ENCODE measurements at places on chromosomes 16 and 17. TPM values are rescaled to one million over a fixed set of nuclear protein-coding genes. Genes with fewer than 3 reads are reported as not detected.

CHST5 gene
- total RNA-seq: 0.10 TPM

CXCL16 gene
- total RNA-seq: 20.2 TPM

MAF gene
- 0.72 TPM for total RNA-seq

MT1A gene
- 15.7 TPM for total RNA-seq

CHAD gene
- not detected for total RNA-seq

GNG13 gene
- not detected for total RNA-seq

ALDH3A1 gene
- total RNA-seq: 843 TPM

PRR11 gene
- total RNA-seq: 47.6 TPM

CRYBA1 gene
- total RNA-seq: not detected

HOXB6 gene
- 6.1 TPM for total RNA-seq

NOD2 gene
- not detected for total RNA-seq

SLFN11 gene
- 5.7 TPM for total RNA-seq

CHMP1A gene
- 87.8 TPM for total RNA-seq

TMIGD1 gene
- total RNA-seq: not detected

NDUFAF8 gene
- 200 TPM for total RNA-seq

CCL17 gene
- total RNA-seq: not detected

HSD17B1 gene
- 1.5 TPM for total RNA-seq

ATF7IP2 gene
- total RNA-seq: 12.5 TPM

HSPB9 gene
- total RNA-seq: not detected

LGALS9C gene
- not detected for total RNA-seq

KCTD11 gene
- 15.9 TPM for total RNA-seq

SOX15 gene
- 0.36 TPM for total RNA-seq

KRTAP4-4 gene
- not detected for total RNA-seq

PMP22 gene
- 323 TPM for total RNA-seq

LRRC37A gene
- 0.88 TPM for total RNA-seq

SLFN14 gene
- total RNA-seq: not detected

RRAD gene
- 10.9 TPM for total RNA-seq

MIS12 gene
- total RNA-seq: 20.1 TPM

IL21R gene
- 0.22 TPM for total RNA-seq

UMOD gene
- not detected for total RNA-seq

KIF1C gene
- total RNA-seq: 114 TPM

SCNN1G gene
- total RNA-seq: 0.06 TPM

ENPP7 gene
- not detected for total RNA-seq

KRTAP2-2 gene
- not detected for total RNA-seq

GRB7 gene
- 4.2 TPM for total RNA-seq

GCGR gene
- 0.26 TPM for total RNA-seq

CDIPT gene
- total RNA-seq: 98.3 TPM

CD300LB gene
- 0.12 TPM for total RNA-seq

PRSS22 gene
- 4.1 TPM for total RNA-seq

PRAC2 gene
- not detected for total RNA-seq

TP53I13 gene
- 80.9 TPM for total RNA-seq

WNT3 gene
- total RNA-seq: 6.4 TPM

TBC1D3D gene
- total RNA-seq: not detected

Data from A549 treated with DMSO at 1 μM for 4 hours (cell line).